Hematopoietic multipotent progenitor cell treated with erythropoietin and hydrocortisone succinate and interleukin-3 and kit ligand, for 4 days (in vitro differentiated cells): ENCODE measurements at places on chromosomes 11 and 22.

DNA sequence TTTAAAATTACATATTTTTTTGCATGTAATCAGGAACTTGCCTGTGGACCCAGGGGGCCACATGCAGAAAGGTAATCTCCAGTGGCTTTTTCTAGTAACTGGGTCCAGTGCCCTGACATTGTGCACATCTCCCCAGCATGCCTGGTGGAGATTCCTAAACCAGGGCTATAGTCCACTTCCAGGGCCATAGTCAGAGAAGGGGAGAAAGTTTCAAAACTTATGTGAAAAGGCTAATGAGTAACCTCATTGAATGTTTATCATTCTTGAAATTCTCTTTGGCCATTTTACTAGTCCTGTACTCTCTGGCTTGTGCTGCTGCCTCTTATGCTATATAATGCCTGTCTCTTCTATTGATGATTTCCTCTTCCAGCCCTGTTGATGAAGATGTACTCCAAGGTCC, 47.8 kb downstream of the BARX2 start:
- no peak for DNase-seq

- no peak for DNase-seq
These were observed 881.2 kb downstream of the OPCML start for GRCh38 chr11:132650969-132651720.

- peak; percentile 96 for DNase-seq
These were observed at the start of gene TTC12 for GRCh38 chr11:113314389-113315301. TSS of gene TTC12 (plus strand) at chr11:113314583. CDS start at chr11:113316258, 1,675 bp downstream.

DNA sequence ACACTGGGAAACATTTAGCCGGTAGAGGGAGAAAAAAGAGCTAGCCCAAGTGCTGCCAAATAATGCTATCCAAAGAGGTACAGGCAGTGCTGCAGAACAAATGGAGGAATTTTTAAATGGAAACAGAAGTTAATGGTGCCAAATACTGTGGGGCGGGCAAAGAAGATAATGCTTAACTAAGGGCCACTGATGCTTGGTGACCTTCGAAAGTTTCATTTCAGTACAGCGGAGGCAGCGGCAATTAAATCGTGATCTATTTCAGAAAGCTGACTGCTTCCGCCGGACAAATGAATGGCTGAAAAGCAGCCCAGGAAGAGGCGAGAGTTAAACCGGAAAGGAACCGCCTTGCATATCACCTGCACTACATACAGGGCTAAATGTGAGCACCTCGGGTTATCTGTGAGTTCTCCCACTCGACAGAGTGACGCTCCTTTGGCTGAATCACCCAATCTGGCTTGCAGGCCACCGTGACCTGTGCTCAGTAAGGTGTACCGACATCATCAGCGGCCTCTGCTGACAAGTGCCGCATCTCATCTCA, 42.1 kb downstream of the CADM1 start:
- no peak for DNase-seq

DNA sequence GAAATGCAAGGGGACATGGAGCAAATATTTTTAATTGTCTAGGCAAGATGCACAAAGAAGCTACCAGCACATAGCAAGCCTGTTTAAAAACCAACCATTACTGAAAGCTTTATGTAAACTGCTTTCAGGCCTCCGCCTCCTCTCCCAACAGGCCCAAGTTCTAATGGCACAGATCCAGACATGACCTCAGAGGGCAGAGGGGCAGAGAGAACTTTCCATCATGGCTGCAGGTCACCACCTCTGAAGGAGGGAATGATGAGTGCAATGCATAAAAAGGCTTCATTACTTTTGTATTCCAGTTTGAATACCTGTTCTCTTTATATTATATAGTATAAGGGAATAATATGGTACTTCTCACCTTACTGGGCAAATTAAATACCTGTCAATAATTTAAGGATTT, 15.2 kb downstream of the DDX17 start:
- DNase-seq, result no peak
